ENCODE measurements at places on chromosomes 1 and 21.

DNA sequence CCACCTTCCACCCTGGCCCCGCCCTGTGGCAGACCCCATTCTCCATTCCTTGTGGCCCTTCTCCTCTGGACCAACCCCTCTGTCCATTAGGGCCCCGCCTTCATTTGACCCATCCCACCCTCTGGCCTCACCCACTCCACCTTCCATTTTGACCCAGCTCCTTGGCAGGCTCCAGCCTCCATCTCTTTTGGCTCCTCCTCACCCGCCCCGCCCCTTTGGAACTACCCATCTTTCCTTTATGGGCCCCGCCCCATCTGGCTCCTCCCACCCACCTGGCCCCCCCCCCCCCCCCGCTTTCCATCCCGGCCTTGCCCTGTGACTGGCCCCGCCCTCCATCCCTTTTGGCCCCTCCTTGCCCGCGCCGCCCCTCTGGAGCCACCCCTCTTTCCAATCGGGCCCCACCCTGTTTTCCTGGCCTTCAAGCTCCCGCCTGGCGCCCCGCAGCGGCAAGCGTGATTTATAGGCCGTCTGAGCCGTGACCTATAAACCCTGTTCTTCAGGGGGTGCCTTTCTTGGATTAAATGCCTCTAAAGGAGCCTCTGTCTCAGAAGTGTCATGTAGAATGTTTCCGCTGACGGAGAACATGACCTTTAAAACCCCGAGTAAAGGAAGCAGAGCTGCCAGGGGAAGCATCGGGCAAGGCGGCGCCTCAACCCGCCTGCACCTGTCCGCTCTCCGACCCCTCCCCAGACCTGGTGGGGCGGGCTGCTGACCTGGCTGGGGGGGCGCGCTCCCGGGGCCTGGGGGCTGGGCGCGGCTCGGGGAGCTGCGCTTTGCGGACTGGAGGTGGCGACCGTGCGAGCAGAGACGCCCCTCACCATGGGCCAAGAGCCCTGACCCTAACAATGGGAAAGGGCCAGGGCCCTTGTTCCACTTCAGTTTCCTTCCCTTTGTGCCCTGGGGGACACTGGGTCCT lies 178.0 kb downstream of the CAMTA1 start:
- no peak for DNase-seq

DNA sequence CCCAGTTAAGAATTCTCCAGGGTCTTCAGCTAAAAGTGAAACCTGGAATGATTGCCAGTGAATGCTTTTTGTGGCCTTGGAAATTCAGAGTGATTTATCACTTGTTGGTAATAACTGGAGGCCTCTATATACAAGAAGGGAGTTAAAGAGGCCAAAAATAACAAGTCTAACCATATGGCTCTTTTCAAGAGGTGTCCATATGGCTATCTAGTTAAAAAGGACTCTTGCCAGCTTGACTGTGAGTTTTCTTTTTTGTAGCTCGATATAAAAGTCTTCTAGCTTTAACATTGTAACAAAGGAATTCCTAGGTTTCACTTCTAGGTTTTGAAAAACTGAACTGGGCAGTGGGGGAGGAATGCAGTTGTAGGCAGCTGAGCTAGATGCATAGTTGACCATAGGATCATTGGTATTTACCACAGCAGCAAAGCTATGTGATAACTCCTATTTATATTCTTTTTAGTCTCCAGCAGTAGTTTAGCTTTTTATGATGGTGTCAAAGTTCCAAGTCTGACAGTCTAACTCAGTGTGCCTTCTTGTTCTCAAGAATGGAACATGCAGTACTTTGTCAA lies 44.4 kb downstream of the CACHD1 start:
- DNase-seq = peak; percentile 6

- DNase-seq = no peak
Measured at GRCh38 chr1:22687191-22687590, 23.4 kb upstream of the EPHB2 start.

- no peak for DNase-seq
Measured at GRCh38 chr1:222950892-222951291, 136.1 kb downstream of the DISP1 start.

- DNase-seq = no peak
Measured at GRCh38 chr1:56631901-56632300, 13.2 kb upstream of the PRKAA2 start.

DNA sequence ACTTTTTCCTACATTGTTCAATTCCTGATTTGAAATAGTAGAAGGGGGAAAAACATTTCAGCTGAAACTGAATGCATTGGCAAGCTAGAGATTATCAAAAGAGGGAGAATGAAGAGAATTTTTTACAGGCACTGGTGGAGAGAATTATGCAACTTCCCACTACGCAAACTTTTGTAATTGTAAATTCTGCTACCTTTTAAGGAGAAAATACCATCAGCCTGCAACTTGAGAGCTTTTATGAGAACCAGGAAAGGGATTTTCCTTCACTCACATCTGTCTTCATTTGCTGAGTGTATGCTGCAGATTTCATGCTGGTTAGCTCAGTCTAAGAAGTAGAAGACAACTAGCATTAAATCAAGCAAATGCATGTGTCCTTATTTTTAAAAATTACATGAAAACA lies 43.7 kb downstream of the ADAMTS1 start:
- peak; percentile 89 for DNase-seq

GRCh38 chr1:226203240-226203639 lies 16.7 kb upstream of the ACBD3 start:
- no peak for DNase-seq
